ENCODE measurements at places on chromosomes 1 and 21.
A peak's percentile ranks its signal among the peaks of the same experiment; 100 is the strongest.

DNA sequence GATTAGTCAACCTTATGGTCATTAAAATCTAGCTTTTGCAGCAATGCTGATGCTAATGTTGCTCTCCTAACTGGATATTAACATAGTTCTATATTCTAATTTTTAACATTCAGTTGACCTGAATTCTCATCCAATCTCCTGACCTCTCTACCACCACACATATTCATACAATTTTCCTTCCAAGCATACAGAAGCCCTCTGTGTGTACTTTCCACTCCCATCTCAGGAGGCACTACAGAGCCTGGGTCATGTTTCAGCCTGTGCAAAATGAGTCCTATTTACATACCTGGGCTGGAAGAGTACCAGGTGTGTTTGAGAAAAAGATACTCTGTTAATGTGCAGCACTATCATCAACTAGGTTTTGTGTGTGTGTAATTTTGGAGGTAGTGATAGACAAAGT is 486.3 kb downstream of the NEGR1 start:
- no peak for DNase-seq

DNA sequence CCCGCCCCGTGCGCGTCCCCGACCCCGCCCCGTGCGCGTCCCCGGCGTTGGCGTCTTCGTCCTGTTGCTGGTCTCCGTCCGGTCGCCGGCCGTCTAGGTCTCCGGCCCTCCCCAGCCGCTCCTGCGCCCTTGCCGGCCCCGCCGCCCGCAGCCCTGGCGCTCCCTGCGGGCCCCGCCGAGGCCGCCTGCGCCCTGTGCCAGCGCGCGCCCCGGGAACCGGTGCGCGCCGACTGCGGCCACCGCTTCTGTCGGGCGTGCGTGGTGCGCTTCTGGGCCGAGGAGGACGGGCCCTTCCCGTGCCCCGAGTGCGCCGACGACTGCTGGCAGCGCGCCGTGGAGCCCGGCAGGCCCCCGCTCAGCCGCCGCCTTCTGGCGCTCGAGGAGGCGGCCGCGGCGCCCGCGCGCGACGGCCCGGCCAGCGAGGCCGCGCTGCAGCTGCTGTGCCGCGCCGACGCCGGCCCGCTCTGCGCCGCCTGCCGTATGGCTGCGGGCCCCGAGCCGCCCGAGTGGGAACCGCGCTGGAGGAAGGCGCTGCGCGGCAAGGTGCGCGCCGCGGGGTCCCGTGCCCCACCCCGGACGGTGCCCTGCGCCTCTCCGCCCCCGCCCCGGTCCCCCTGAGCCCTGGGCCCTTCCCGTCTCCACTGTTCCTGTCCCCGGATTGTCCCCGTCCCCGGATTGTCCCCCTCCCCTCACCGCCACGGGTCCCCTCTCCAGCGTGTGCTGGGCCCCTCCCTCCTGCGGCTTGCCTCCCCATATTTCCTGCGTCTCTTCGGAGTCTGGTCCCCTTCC is at the start of gene RNF187:
Gene RNF187, plus strand, starts transcription at position 47 of the 789 bp plus-strand sequence.
- DNase-seq, result peak; percentile 89

- DNase-seq, result no peak
Measured at GRCh38 chr1:161215076-161215475, at the start of gene FCER1G. Gene FCER1G (plus strand): TSS chr1:161215295. CDS start chr1:161215322, 27 bp downstream.

DNA sequence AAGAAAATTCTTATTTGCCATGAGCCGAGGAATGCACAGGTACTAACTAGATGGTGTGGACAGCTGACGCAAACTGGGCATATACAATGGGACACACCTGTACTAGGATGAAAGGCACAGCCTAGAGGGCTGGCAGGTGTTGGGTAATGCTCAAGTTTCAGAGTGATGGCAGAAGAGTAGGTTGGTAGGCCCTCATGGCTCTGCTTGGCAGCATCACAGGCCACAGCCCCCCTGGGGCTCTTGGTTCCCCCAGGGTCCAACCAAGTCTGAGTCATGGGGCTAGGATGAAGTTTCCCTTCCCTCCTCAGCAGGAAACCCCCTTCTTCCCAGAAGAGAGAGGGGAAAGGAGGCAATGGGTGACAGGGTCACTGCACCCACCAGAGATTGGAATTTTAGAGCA is 35.2 kb downstream of the SPEN start:
- no peak for DNase-seq

GRCh38 chr1:31153423-31153822 is 86.3 kb downstream of the NKAIN1 start:
- DNase-seq, result no peak

- DNase-seq, result peak; percentile 27
Measured at GRCh38 chr1:192489748-192490147, 85.8 kb upstream of the RGS1 start.

DNA sequence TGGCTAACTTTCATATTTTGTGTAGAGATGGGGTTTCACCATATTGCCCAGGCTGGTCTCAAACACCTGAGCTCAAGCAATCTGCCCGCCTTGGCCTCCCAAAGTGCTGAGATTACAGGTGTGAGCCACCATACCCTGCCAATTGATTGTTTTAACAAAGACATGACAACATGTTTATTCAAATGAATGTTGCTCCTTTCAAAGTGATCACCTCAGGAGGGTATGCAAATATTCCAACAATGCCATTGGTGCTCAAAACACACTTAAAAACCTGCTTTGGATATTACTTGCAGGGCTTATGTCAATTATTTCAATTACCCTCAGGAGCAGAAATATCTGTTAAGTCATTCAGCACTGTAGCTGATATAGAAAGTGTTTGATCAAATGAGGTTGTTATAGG is 7.9 kb downstream of the LAX1 start:
- DNase-seq, result no peak

DNA sequence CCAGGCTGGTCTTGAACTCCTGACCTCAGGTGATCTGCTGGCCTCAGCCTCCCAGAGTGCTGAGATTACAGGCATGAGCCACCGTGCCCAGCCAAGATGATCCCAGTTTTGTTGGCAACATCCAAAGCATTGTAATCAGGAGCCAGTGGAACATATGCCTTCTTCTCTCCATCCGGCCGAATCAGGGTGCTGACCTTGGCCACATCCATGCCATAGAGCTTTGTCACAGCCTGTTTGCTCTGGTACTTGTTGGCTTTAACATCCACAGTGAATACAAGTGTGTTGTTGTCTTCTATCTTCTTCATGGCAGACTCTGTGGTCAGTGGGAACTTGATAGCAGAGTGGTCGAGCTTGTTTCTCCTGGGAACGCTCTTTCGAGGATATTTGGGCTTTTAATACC is 17.1 kb downstream of the TNFRSF8 start:
- no peak for DNase-seq

DNA sequence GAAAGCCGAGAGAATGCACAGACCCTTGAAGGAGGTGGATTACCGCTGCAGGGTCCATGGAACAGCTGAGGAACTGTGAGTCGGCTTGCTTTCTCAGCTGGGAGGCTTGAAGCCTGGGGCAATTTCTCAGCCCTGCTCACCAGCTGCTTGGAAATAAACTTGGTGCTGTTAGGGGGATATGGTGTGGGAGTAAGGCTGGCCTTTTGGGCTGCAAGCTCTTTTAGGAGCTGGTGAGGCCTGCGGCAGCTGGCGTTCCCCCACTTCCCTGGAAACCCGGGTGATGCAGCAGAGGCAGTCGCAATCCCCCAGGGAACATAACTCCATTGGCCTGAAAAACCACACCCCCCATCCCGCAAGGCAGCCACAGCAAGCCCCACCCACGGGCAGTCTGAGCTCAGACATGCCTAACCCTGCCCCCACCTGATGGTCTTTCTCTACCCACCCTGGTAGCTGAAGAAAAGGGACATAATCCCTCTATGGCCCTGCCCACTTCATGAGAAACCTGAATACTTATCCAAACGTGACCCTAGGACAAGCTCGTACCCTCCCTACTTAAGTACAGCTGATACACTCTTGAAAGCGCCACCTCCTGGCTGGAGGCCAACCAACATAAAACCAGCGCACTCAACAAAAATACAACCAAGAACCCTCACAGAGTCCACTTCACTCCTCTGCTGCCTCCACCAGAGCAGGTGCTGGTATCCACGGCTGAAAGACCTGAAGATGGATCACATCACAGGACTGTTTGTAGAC is 1995.8 kb downstream of the NCAM2 start:
- DNase-seq, result no peak

DNA sequence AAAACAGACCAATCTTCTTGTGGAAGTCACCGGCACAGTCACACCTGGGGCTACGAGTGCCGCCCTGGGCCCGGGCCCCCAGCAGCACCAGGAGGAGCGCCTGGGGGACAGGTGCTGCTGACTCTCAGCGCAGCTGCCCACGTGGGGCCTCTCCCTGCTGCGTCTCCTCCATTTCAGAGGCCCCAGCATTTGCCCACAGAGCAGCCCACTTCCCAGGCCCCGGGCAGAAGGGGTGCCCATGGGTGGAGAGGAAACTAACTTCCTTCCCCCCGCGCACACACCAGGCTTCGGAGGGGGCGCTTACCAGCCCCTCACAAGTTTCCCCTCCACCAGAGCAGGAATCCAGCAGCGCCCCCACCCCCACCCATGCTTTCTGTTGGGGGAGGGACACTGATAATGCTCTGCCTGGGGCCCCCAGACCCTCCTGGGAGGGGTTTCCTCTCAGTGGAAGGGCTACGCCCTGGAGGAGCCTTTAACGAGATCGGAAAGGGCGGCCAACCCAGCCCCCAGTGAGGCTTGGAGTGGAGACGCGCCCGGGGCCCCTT is 440 bp downstream of the TNFRSF25 start:
- no peak for DNase-seq

- DNase-seq, result no peak
Measured at GRCh38 chr1:209493559-209493958, 90.0 kb upstream of the CAMK1G start.

DNA sequence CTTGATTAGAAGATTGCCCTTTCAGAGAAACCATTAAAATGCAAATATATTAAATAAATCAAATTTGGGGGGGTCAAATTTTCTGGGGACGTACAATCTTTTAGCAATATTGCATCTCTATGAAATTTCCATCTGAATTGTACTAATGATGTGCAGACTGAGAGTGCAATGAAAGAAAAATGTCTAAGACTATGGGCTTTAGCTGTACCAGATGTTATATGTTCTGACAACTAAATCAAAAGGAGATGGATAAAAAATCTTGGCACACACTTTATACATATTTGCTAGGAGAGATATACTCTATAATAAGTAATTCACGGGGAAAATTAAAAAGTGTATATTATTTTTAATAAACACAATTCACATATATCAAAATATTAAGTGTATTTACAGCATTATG is 13.0 kb upstream of the PLPPR5 start:
- DNase-seq, result no peak

- DNase-seq, result no peak
Measured at GRCh38 chr1:110638058-110638457, 31.9 kb upstream of the KCNA2 start.

GRCh38 chr1:30686236-30686935 is 37.0 kb downstream of the MATN1 start:
- DNase-seq, result no peak

- no peak for DNase-seq
Measured at GRCh38 chr21:42923553-42924432, 1.6 kb downstream of the ERVH48-1 start.

GRCh38 chr1:85484264-85484663 is 19.3 kb upstream of the DDAH1 start:
- DNase-seq, result no peak

DNA sequence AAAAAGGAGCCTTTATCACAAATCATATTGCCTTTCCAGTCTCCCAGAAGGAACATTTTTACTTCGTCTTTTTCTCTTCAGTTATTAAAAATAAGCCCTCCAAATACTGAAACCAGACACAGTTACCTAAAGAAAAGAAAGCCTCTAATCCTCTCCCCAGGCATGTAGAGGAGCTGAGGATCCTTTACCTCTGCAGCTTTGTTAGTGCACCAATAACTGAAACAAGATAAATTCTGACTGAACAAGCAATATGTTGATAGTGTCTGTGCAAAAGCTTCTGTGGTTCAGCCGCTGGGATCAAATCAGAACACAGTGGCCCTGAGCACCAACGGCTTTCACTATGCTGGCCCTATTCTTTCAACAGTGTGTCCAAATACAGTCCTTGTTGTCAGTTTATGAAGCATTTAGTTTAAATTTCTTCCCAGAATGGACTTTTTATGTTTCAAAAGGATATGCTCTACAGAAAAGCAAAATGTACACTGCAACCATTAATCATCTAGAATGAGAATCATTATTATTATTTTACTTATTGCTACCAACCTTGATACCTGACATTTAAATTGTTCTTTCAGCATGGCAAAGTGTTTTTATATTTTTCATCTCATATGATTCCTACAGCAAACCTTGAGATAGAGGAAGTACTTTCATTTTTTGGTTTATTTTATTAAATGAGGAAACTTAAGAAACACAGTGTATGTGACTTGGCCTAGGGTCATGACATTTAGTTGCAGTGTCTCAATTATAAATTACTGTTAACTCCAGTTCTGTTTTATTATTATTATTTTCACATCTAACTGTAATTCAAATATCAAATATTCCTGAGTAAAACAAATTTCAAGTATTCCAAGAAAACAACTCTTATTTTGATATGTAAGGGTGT is 217.9 kb downstream of the NEGR1 start:
- no peak for DNase-seq

- DNase-seq, result no peak
Measured at GRCh38 chr1:11682799-11683198, 1.9 kb upstream of the MAD2L2 start.

GRCh38 chr1:180574031-180574713 is 15.4 kb downstream of the OVAAL start:
- DNase-seq, result no peak

GRCh38 chr1:23021834-23022233 is 2.6 kb downstream of the KDM1A start:
- DNase-seq, result no peak

GRCh38 chr1:88068407-88068960 is 615.6 kb upstream of the PKN2 start:
- DNase-seq, result no peak

GRCh38 chr1:178607718-178608408 is 95.0 kb downstream of the TEX35 start:
- DNase-seq, result no peak

GRCh38 chr21:43925096-43925481 is 60.1 kb downstream of the AGPAT3 start:
- DNase-seq, result no peak

DNA sequence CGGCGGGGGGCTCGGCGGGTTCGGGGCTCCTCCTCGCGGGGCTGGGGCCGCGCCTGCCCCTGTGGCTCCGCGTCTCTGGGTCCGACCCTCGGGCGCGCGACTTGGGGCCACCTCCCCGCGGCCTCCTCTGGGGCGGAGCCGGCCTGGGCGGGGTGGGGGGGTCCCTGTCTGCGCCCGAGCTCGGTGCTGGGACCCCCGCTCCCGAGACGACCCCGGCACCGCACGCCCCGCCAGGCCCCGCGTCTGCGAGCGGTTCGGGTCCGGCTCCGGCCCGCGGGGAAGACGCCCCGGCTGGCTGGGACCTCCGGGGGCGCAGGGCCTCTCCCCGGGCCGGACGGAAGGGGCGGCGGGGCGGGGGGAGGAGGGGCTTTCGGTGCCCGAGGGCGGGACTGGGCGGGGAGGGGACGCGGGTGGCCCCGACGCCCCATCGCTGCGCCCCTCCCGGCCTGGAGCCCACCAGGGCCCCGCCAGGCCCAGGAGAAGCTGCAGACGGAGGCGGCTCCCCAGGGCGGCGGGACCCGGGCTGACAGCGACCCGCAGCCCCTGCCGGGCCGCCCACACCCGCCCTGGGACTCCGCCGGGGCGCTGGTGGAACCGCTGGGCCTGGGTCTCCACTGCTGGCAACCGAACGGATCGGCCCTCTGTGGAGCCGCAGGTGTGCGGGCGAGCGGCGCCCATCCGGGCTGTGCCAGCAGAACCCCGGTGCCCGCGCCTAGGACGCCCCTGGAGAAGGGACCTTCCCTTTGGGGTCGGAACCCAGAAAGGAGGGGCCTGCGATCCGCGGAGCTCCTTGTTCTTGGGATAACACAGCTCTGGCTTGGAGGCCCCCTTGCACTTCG is 610 bp downstream of the COL6A2 start:
- no peak for DNase-seq
